ENCODE measurements at places on chromosomes 4 and X.
A peak's percentile ranks its signal among the peaks of the same experiment; 100 is the strongest.

GRCh38 chrX:71301195-71301924 is at the start of gene ITGB1BP2:
Gene ITGB1BP2 (plus strand): TSS chrX:71301750. CDS start chrX:71301807, 57 bp downstream.
- DNase-seq, result no peak

DNA sequence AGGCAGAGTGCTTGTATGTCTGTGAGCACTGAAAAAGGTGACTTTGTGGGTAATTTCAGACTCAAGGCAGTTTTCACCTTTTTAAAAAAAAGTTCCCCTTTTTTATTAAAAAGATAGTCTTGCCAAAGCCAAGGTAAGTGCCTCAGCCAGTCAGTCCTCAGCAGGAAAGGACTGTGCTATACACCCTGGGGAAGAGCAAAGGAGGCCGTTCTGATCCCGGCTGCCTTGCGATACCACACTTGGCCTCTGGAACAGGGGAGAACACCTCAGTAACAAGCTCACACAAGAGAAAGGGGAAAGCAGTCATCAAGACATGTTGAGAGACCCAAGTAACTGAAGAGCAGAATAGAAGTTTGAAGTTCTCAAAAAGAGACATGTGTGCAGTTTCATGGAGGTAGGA is 541.7 kb downstream of the BCOR start:
- DNase-seq, result no peak

DNA sequence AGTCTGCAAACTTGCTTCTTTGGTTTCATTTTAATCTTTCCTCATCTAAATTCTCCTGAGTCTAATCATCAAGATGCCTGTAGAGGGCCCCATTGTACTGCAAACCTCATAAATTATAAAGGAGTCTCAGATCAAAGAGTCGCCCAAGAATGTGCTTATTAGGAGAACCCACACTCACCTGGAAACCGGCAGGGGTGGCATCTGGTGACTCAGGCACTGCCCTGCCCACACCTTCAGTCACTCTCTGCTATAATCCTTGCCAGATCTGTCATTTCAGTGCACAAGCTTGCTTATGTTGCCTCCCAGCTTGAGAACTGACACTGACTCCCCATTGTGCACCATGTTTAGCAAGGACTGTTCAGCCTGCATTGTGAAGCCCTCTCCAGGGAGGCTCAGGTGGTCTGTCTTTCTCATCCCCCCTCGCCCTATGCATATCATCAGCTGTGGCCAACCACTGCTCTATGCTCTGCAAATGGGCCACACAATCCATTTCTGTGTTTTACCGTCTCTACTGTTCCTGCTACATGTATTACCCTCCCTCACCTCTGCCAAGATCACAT is 12.4 kb downstream of the EPGN start:
- DNase-seq, result peak; percentile 2

- DNase-seq, result no peak
Measured at GRCh38 chrX:129804806-129805205, 25.1 kb downstream of the SASH3 start.

- no peak for DNase-seq
Measured at GRCh38 chr4:6768539-6768905, 14.0 kb upstream of the KIAA0232 start.

GRCh38 chr4:6423575-6423974 is 48.8 kb downstream of the PPP2R2C start:
- DNase-seq, result no peak
